Endothelial cell of umbilical vein (primary cell): ENCODE measurements at places on chromosomes 11 and 22. TPM values are rescaled to one million over a fixed set of nuclear protein-coding genes. Genes with fewer than 3 reads are reported as not detected.

DNA sequence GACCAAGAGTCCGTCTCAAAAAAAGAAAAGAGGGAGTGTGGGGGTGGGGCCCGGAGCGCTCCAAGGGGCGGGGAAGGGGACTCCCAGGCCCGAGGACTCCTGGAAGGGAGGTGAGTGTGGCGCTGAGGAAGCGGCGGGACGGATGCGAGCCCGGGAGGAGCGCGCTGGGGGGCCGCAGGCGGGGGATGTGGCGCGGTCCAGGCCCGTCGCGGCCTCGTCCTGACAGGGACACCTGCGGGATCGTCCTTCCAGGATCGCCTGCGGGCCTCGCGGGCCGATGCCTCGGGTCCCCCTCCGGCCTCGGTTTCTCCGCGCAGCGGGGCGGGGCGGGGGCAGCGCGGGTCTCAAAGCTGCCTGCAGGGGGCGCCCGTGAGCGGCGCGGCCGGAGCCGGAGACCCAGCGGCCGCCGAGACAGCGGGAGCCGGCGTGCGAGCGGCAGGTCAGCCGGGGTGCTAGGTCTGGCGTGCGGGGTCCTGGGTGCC, 3.8 kb upstream of the ADORA2A start:
- peak; percentile 44 for DNase-seq

DNA sequence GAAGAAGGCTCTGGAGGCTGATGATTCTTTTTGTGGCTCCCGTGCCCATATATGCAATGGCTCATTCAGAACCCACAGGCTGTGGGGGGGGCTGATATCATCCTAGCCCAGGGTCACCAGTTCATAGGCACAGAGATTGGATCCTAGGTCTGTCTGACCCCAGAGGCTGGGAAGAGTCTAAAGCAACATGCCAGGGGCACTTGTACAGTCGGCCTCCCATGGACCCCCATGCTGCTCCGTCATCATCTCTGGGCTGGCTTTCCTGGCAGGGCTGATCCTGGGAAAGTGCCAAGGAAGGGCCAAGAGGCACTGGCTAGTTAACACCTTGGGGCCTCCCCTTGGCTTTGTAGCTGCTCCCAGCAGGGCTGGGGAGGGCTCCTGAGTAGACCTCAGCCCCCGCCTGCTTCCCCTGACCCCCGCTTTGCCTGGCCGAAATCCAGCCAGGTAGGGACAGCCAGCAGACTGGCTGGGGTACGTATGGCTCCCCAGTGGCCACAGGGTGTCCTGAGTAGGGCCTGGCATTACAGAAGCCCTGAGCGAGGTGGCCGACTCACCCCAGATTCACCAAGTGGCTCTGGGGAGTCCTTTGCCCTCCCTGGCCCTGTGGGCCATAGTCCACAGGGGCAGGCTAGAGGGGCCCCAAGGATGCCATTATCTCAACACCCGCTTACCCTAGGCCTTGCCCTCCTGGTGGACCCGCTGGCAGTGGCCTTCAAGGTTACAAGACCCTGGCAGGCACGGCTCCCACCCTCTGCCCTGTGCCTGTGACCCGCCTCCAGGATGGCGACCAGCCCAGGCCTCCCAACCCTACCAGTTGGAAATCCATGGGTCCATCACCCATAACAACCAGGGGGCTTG, 22.5 kb downstream of the FADS3 start:
- no peak for DNase-seq

- DNase-seq = no peak
These were observed 51.1 kb downstream of the MCM5 start for GRCh38 chr22:35450824-35451569.

DNA sequence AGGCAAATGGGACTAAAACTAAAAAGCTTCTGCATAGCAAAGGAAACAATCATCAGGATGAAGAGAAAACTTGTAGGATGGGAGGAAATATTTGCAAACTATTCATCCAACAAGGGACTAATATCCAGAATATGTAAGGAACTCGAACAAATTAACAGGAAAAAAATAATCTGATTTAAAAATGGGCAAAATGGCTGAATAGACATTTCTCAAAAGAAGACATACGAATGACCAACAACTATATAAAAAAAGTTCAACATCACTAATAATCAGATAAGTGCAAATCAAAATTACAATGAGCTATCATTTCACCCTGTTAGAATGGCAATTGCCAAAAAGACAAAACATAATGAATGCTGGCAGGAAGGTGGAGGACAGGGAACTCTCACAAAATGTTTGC, 12.0 kb downstream of the OR52E1 start:
- DNase-seq = no peak

GRCh38 chr11:68312780-68313573, 586 bp downstream of the LRP5 start:
- DNase-seq = no peak

The NRIP3 gene
- total RNA-seq = 8.4 and 9.9 TPM in 2 replicates
